ENCODE measurements at places on chromosomes 4 and X. TPM values are rescaled to one million over a fixed set of nuclear protein-coding genes. Genes with fewer than 3 reads are reported as not detected.

Gene CABS1
- total RNA-seq = not detected

Gene FGD1
- 0.95 TPM for total RNA-seq

Gene BMX
- total RNA-seq = 0.33 TPM

GRCh38 chrX:39894683-39895082, 203.1 kb downstream of the BCOR start:
- no peaks in the 10 kb centered on the region for H3K36me3 ChIP-seq
- DNase-seq = no peak
- H3K27me3 ChIP-seq = no peaks in the 10 kb centered on the region

GRCh38 chr4:108589961-108590360, 30.4 kb upstream of the RPL34 start:
- H3K4me1 ChIP-seq = no peaks in the 10 kb centered on the region
- H3K27ac ChIP-seq = no peak overlapping the region
- no peak for DNase-seq

DNA sequence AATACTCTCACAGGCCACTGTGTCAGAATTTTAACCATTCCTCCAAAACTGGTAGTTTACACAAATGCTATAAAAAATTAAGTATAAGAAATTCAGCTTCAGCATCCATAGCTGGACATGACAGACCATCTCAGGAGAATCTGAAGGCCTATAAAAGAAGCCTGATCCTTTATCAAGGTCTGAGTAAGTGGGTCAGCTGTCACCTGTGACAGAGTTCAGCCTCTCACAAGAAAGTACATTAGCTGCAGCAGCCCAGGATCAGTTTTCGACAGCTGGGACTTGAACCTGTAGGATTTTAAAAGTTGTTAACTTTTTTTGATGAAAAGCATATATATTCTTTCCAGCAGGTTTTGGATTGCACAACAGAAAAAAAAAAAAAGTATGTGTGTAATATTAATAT, 60.7 kb downstream of the PPP3CA start:
- H3K27me3 ChIP-seq = no peaks in the 10 kb centered on the region
- no peaks in the 10 kb centered on the region for H3K4me1 ChIP-seq
- no peak overlapping the region for H3K4me3 ChIP-seq
- no peaks in the 10 kb centered on the region for H3K36me3 ChIP-seq

All from right lobe of liver (tissue), 6 donors.